ENCODE measurements at places on chromosomes 1 and 21.

DNA sequence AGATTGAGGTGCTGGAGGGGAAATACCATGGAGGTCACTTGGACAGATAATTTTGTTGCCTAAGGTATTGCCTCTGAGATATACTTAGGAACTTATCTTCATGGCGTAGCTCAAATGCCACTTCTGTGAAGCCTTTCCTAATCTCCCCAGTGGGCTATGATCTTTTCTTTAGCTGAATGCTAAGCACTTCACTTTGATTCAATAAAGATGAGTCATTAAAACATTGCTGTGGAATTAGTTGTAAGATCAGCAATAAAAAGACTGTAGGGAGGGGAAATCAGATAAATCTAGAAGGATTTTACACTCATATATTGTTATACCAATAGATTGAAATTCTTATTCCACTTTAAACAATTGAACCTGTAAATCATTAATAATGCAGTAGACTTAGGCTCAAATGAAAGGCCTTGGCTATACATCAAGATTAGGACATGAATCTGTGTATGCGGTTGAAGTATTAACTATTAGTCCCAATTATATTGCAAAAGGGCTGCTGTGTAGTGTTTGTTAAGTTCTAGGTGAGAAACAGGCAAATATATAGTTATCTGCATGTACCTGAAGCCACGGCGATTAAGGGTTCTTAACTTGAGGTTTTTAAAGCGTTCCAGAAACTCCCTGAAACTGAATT is 19.2 kb upstream of the MAGOH start:
- no peak for DNase-seq
- H3K4me3 ChIP-seq: no peak overlapping the region
- H3K27me3 ChIP-seq: no peaks in the 10 kb centered on the region
- no peak overlapping the region for H3K27ac ChIP-seq
- peaks cover 22% of the 10 kb centered on the region for H3K36me3 ChIP-seq

DNA sequence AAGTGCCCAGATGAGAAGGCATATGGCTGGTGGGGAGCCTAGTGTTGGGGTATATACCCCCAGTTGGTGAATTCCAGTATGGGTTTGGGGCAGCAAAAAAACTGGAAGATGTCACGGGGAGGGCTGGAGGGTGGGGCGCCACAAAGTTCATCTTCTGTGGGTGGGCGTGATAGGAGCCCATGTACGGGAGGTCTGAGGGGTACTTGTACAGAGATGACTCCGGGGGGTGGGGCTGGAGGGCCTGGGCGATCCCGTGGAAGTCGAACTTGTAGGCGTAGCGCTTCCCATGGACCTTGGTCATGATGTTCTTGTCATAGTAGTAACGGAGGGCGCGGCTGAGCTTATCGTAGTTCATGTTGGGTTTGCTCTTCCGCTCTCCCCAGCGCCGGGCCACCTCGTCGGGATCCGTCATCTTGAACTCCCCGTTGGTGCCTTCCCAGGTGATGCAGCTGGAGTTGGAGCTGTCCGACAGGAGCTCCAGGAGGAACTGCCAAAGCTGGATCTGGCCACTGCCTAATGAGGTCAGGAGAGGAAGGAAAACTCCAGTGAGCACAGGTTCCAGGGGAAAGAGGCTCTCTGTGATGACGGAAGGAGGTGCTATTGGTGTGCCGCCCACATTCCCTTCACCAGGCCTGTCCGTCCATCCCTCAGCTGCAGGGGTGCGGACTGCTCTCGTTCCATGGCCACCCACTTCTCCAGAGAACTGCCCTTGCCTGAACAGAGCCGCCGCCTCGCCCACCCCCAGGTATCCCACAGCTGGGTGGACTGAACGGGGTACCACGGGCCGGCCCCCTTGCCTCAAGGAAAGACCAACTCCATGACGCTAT is 114.7 kb downstream of the ERG start:
- no peaks in the 10 kb centered on the region for H3K36me3 ChIP-seq
- peaks cover 67% of the 10 kb centered on the region for H3K27me3 ChIP-seq
- DNase-seq: no peak
- no peak overlapping the region for H3K4me3 ChIP-seq
- no peak overlapping the region for H3K27ac ChIP-seq

- no peak overlapping the region for H3K4me3 ChIP-seq
- no peak for DNase-seq
- H3K27ac ChIP-seq: no peak overlapping the region
- H3K36me3 ChIP-seq: no peaks in the 10 kb centered on the region
Observed at GRCh38 chr1:200323856-200324400, 85.9 kb downstream of the ZNF281 start.

DNA sequence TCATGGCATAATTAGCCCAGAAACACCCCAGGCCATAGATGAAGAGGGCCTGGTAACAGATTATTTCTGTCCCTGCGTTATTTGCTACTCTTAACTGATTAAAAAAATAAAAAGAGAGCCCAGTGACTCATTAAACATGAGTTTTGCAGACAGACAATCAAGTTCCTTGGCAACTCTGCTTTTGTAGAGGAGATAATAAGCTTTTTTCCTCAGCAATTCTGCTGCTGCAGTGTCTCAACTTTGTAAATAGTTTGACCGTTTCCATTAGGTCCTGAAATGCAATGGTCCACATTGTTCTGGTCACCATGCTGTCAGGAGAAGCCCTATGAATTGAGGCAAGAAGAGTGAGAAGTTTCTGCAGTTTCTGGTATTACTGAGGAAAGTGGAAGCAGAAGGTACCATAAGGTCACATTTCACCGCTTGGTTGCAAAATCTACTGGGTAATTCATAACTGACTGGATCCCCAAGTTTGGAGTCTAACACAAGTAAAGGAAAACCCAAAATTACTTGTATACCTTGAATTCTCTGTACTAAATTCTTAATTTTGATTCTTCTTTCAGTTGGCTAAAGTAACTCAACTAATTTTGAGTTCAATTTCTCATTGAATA is 139.5 kb downstream of the ZZZ3 start:
- H3K36me3 ChIP-seq: no peaks in the 10 kb centered on the region
- peaks cover 15% of the 10 kb centered on the region for H3K4me1 ChIP-seq
- no peak overlapping the region for H3K4me3 ChIP-seq
- DNase-seq: no peak

- H3K27me3 ChIP-seq: peaks cover 44% of the 10 kb centered on the region
- H3K4me1 ChIP-seq: no peaks in the 10 kb centered on the region
- no peak overlapping the region for H3K27ac ChIP-seq
Observed at GRCh38 chr1:4172644-4173599, 272.9 kb upstream of the C1orf174 start.
